ENCODE measurements at places on chromosomes 7 and 10. TPM values are rescaled to one million over a fixed set of nuclear protein-coding genes. Genes with fewer than 3 reads are reported as not detected.

DNA sequence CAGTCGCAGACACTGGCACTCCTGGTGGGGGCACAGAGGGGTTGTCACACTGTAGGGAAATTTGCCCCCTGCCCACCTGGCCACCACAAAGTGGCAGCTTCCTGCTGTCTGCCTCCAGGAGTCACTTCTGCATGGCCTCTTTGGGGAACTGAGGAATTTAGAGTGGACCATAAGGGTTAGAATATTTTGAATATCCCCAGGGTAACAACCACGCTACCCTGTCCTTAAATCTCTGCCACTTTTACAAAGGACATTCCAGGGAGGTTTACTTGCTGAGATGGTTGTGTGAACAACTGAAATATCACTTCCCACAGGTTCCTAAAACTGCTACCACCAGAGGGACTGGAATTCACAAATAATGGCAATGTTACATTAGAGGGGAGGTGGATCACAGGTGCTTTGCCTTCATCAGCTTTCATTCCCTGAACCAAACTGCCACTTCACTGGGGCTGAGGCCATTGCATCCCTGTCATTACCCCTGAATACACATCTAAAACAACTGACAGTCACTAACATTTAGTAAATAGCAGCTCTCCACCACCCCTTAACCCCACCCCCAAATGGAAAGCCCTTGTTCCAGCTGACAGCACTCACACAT, 88.1 kb upstream of the IFRD1 start:
- no peak overlapping the region for H3K27ac ChIP-seq
- DNase-seq, result no peak
- H3K36me3 ChIP-seq, result no peaks in the 10 kb centered on the region

DNA sequence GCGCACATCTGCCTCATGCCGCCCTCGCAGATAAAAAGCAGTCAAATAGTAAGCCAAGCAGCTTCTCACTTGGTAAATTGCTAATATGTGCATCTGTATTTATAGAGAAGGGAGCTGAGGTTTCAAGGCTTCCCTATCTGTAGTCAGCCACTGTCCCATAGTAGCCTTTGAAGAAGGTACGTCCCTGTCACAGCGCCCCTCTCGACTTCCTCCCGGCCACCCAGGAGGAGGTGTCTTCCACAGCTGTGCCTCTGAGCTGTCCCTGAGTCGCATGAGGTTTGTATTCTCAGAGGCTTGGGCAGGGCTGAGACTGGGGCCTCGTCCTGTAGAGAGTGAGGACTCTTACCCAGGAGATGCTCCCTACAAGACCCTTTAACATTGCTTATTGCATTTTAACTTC, 49.0 kb downstream of the SPOCK2 start:
- no peak overlapping the region for H3K27ac ChIP-seq
- H3K36me3 ChIP-seq, result no peaks in the 10 kb centered on the region
- DNase-seq, result no peak
- H3K4me3 ChIP-seq, result no peak overlapping the region

TMEM229A gene
- total RNA-seq, result not detected

DNA sequence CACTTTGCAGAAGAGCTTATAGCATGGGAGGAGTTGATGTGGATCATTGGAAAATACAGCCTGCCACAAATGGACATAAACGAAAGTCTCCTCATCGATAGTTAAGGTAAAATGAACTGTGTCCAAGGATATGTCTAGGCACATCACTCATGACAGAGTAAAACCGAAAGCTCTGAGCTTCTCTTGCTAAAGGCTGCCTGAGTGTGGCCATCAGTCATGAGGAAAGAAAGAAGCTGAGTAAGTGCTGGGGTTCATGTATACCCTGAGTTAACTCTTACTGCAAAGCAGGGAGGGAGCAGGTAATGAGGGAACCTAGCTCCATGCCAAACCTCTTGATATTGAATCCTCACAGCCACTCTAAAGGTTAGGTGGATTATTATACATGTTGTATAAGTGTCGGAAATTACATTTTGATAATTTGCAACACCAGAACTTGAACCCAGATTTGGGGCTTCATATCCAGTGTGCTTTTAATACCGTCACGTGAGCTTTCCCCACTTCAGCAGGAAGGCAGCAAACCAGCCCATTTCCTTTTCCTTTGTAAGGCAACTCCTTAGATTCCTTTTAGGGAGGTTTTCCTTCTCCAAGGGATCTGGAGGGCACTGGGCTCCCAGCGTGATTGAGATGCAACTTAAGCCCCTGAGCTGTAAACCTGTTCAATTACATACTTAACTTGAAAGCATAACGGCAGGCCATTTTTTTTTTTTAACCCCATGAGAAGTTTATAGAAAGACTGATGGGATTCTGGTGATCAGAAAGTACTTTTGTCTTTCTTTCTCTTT, 215.0 kb downstream of the PHF14 start:
- H3K27ac ChIP-seq, result no peak overlapping the region
- H3K4me3 ChIP-seq, result no peak overlapping the region
- DNase-seq, result no peak
- peaks cover 6% of the 10 kb centered on the region for H3K4me1 ChIP-seq
- H3K36me3 ChIP-seq, result no peaks in the 10 kb centered on the region
- peaks cover 4% of the 10 kb centered on the region for H3K27me3 ChIP-seq

GRCh38 chr10:132582771-132583170, 45.2 kb downstream of the INPP5A start:
- H3K27ac ChIP-seq, result no peak overlapping the region
- DNase-seq, result no peak
- peaks cover 33% of the 10 kb centered on the region for H3K4me1 ChIP-seq
- H3K27me3 ChIP-seq, result no peaks in the 10 kb centered on the region
- peaks cover 12% of the 10 kb centered on the region for H3K36me3 ChIP-seq

GRCh38 chr10:44856696-44857095, 54.4 kb upstream of the TMEM72 start:
- H3K27ac ChIP-seq, result no peak overlapping the region
- H3K4me3 ChIP-seq, result no peak overlapping the region
- H3K36me3 ChIP-seq, result no peaks in the 10 kb centered on the region
- DNase-seq, result no peak
- no peaks in the 10 kb centered on the region for H3K27me3 ChIP-seq
- H3K4me1 ChIP-seq, result no peaks in the 10 kb centered on the region

DNA sequence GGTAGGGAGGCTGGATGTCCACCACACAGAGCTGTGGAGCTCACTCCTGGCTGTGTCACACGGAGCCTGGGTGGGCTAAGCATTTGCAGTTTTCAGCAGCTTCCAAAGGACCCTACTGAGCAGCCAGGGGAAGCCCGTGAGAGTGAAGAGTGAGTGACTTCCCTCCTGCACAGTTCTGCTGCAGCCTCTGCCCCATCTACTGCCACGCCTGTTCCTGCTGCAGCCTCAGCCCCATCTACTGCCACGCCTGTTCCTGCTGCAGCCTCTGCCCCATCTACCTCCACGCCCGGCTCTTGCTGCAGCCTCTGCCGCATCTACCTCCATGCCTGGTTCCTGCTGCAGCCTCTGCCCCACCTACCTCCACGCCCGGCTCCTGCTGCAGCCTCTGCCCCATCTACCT, 12.2 kb downstream of the ADAM8 start:
- H3K27me3 ChIP-seq, result no peaks in the 10 kb centered on the region
- no peak overlapping the region for H3K4me3 ChIP-seq
- peak; percentile 30 for DNase-seq
- H3K27ac ChIP-seq, result no peak overlapping the region
- peaks cover 9% of the 10 kb centered on the region for H3K36me3 ChIP-seq

AKR1C4 gene
- total RNA-seq, result not detected

DNA sequence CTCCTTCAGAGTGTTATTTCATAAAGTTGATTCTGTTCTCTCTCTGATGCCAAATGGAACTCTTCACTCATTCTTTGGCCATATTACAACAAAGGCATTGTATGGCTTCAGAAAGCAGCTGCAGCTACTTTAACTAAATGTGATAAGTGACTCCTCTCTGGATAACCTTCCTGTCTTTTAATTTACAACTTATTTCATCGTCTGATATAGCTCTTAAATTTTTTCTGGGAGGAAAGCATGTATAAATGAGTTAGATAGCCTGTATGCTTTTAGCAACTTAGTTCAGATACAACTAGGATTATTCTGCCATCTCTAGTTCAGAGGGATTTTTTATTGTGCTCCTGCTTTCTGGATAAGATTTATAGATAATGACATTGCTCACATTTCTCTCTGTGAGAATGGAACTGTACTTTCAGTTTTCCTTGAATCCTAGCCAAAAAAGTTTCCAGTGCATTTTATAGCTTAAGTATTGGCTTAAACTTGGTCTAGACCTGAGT, 57.5 kb downstream of the KLHDC10 start:
- no peak for DNase-seq
- no peaks in the 10 kb centered on the region for H3K4me1 ChIP-seq
- no peak overlapping the region for H3K4me3 ChIP-seq
- H3K36me3 ChIP-seq, result peaks cover 22% of the 10 kb centered on the region

RADIL gene
- total RNA-seq, result 0.77 TPM

DNA sequence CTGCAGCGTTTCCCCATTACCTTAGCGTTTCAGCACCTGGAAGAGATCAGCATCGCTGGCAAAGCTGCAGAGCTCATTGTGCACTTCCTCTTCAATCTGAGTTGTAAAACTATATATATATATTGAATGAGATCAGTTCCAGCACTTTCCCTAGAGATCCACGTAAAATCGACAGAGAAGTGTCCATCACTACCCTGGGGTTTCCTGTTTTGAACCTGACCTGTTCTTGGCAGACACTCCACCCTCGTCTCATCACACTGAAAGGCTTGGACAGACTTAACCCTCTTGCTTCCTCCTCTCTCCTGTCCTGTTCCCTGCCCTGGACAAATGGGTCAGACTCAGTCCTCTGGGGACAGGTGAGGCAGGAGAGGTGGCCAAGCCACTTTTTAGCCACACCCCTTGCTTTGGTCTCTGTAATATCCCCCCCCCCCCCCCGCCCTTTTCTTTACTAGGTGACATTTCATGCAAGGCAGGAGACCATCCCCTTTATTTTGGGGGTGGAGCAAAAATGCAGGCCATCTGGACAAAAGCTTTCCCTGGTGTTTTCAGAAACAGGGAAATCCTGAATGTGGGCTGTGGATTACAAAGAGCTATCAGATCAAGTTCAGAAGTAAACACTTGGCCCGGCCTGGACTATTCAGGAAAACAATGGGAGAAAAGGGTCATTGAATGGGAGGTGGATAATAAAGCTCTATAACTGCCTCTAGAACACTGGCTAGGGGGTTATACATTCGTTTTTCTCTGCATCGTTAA, 83.7 kb upstream of the KDM7A start:
- H3K4me3 ChIP-seq, result no peak overlapping the region
- no peak for DNase-seq
- H3K27ac ChIP-seq, result no peak overlapping the region

DNA sequence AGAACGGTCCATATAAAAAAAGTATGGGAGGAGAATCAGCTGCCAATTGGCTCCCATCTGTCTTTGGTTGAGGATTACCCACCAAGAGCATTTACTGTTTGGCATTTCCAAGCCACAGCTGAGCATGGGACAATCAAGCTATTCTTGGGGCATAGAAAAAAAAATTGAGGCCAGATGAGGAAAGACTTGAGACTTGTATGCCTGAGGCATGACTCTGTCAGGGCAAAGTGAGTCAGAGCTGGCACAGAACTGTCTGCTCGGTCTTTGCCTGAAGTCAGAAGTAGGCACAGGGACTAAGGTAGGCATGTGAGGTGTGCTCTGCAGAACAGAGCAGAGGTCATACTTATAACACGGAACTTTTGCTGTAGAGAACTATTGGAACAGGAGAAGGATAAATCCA, 126.5 kb upstream of the CHRM2 start:
- H3K27me3 ChIP-seq, result no peaks in the 10 kb centered on the region
- no peak overlapping the region for H3K27ac ChIP-seq
- no peaks in the 10 kb centered on the region for H3K36me3 ChIP-seq
- no peak for DNase-seq
- no peak overlapping the region for H3K4me3 ChIP-seq
- H3K4me1 ChIP-seq, result no peaks in the 10 kb centered on the region

DNA sequence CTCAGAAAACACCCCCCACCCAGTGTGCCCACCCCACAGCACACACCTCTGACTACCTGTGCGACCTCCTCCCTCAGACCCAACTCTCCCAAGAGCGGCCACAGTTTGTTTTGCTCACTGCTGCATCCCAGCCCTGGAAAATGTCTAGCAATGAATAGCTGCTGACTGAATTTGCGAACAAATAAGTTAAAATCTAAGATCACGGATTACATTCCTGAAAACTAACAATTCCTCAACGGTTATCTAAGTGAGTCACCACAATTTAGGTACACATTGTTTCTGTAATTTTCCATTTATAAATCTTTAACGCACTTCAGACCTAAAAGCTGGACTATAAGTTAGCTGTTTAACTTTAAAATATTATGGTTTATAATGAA, 235.2 kb downstream of the ZMYND11 start:
- no peaks in the 10 kb centered on the region for H3K27me3 ChIP-seq
- no peak overlapping the region for H3K4me3 ChIP-seq
- H3K27ac ChIP-seq, result no peak overlapping the region

- no peaks in the 10 kb centered on the region for H3K36me3 ChIP-seq
- peaks cover 1% of the 10 kb centered on the region for H3K27me3 ChIP-seq
- no peak overlapping the region for H3K4me3 ChIP-seq
- no peak overlapping the region for H3K27ac ChIP-seq
Observed at GRCh38 chr7:24555184-24555583, 18.1 kb upstream of the PALS2 start.

DNA sequence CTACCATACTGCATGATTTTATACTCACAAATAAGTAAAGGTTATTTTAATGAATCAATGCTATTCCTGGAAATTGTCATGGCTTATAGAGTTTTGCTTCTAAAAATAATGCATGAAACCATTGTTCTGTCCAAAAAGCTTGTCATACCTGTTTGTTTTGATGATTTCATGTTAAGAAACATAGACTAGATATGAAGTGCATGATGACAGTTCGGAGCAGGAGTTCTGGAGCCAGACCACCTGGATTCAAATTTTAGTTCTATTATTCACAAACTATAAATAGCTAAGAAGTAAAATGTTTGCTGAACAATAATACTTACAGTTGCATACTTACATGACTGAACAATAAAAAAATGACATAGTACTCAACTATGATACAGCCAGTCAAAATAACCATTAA, 107.0 kb upstream of the AKR1E2 start:
- H3K27ac ChIP-seq, result no peak overlapping the region
- no peaks in the 10 kb centered on the region for H3K36me3 ChIP-seq
- no peaks in the 10 kb centered on the region for H3K4me1 ChIP-seq

- H3K27me3 ChIP-seq, result no peaks in the 10 kb centered on the region
- peak overlapping the region; percentile 94 for H3K27ac ChIP-seq
- peaks cover 21% of the 10 kb centered on the region for H3K36me3 ChIP-seq
Observed at GRCh38 chr10:26438534-26439341, 597 bp downstream of the APBB1IP start.

- H3K4me3 ChIP-seq, result no peak overlapping the region
Observed at GRCh38 chr7:95749044-95749443, 23.3 kb upstream of the DYNC1I1 start.

DNA sequence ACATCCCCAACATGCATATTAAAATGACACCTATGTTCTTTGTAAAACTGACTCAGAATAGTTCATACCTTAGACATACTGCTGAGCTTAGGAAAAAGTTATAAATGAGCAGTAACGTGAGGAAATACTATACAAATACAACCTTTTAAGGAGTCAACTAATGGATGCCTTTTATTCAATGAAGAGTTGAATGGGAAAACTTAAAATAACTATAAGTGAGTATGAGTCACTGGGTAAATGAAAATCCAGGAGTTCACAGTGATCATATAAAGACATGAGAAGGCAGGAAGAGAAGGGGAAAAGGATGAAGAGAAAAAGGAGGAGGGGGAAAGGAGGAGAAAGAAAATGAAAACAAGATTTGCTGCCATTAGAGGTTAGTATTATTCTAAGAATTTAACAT, 157.8 kb upstream of the PCDH15 start:
- no peaks in the 10 kb centered on the region for H3K4me1 ChIP-seq
- DNase-seq, result no peak

PODXL gene
- 0.51 TPM for total RNA-seq

NOM1 gene
- total RNA-seq, result 34.0 TPM

- H3K27ac ChIP-seq, result no peak overlapping the region
- no peaks in the 10 kb centered on the region for H3K4me1 ChIP-seq
- H3K27me3 ChIP-seq, result no peaks in the 10 kb centered on the region
Observed at GRCh38 chr7:71829515-71829914, 582.6 kb downstream of the CALN1 start.

ANKRD7 gene
- 1.2 TPM for total RNA-seq
